ENCODE measurements at places on chromosomes 11 and 22. TPM values are rescaled to one million over a fixed set of nuclear protein-coding genes. Genes with fewer than 3 reads are reported as not detected.

DNA sequence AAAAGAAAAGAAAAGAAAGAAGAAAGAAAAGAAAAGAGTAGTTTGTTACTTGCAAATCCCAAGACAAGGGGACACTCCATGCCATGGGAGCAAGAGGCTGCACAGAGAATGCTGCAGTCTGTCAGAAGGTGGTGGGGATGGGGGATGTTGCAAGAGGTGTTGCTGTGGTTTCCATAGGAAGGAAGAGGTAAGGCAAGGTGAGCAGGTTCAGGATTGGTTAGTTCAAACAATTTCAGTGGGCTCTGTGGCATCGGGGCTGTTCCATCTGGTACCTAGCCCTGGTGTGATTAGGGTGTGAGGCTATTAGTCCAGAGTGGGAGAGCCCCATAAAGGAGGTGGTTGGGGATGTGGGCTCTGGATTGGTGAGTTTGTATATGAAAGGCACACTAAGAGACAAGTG lies 172.7 kb downstream of the BCR start:
- DNase-seq, result no peak
- no peak overlapping the region for H3K4me3 ChIP-seq
- H3K4me1 ChIP-seq, result no peaks in the 10 kb centered on the region
- H3K36me3 ChIP-seq, result no peaks in the 10 kb centered on the region

DNA sequence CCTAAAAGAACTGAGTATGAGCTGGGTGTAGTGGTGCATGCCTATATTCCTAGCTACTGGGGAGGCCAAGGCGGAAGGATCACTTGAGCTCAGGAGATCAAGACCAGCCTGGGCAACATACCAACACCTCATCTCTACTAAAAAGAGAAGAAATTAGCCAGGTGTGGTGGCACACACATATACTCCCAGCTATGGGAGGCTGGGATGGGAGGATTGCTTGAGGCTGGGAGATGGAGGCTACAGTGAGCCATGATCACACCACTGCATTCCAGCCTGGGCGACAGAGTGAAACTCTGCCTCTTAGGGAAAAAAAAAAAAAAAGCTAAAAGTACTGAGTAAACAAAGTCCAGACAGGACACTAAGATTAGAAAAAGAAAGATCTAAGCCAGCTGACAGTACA lies 3.5 kb upstream of the HTR3B start:
- H3K4me1 ChIP-seq, result no peaks in the 10 kb centered on the region
- no peaks in the 10 kb centered on the region for H3K27me3 ChIP-seq
- no peaks in the 10 kb centered on the region for H3K36me3 ChIP-seq
- no peak overlapping the region for H3K27ac ChIP-seq
- H3K4me3 ChIP-seq, result no peak overlapping the region

DNA sequence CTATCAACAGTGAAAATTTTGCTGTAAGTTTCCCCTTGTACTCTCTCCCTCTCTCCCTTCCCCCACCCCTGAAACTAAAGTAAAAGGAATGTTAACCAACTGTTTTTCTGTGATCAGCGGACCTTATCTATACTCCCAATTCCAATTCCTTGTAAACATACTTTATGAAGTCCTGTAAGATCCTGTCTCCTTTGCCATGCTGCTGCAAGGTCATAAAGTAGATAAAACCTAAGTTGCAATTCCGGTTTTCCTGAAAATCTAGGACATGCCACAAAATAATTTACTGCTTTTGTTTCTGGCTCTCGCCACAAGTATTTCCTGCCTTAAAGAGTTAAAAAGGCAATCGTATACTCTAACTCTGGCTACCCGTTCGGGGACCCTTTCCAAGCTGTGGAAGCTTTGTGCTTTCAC lies 1469.0 kb downstream of the LRRC4C start:
- no peaks in the 10 kb centered on the region for H3K4me1 ChIP-seq
- no peaks in the 10 kb centered on the region for H3K27me3 ChIP-seq
- no peak overlapping the region for H3K4me3 ChIP-seq
- DNase-seq, result no peak

DNA sequence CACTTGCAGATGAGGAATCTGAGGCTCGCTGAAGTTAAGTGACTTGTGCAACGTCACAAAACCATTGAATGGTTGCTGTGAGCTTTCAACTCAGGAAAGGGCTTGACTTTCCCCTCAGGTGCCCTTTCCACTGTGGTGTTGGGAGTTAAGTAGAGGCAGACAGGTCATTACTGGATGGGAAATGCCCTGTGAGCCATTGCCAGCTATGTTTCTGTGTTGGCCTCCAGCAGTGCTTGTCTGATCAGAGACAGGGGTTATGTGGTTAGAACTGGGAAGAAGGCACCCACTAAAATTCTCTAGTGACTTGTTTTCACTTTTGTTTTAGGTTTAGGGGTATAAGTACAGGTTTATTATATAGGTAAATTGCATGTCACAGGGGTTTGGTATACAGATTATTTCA lies 96.6 kb downstream of the FDX1 start:
- H3K4me3 ChIP-seq, result no peak overlapping the region
- no peaks in the 10 kb centered on the region for H3K27me3 ChIP-seq
- no peak for DNase-seq
- H3K27ac ChIP-seq, result no peak overlapping the region

- DNase-seq, result no peak
- no peak overlapping the region for H3K4me3 ChIP-seq
- H3K36me3 ChIP-seq, result no peaks in the 10 kb centered on the region
- H3K27ac ChIP-seq, result no peak overlapping the region
- H3K4me1 ChIP-seq, result peaks cover 5% of the 10 kb centered on the region
Observed at GRCh38 chr22:25114369-25115362, 85.0 kb upstream of the CRYBB3 start.

SHISAL1 gene
- not detected for polyA plus RNA-seq

All from CD14-positive monocyte (primary cell).